ENCODE measurements at places on chromosomes 13 and 19.

GRCh38 chr13:29619995-29620394 lies 24.5 kb upstream of the SLC7A1 start:
- no peak for DNase-seq

GRCh38 chr19:51654783-51655182 lies 8.2 kb upstream of the SIGLEC14 start:
- no peak for DNase-seq

- DNase-seq, result no peak
Measured at GRCh38 chr13:39462906-39463305, 140.1 kb downstream of the LHFPL6 start.

DNA sequence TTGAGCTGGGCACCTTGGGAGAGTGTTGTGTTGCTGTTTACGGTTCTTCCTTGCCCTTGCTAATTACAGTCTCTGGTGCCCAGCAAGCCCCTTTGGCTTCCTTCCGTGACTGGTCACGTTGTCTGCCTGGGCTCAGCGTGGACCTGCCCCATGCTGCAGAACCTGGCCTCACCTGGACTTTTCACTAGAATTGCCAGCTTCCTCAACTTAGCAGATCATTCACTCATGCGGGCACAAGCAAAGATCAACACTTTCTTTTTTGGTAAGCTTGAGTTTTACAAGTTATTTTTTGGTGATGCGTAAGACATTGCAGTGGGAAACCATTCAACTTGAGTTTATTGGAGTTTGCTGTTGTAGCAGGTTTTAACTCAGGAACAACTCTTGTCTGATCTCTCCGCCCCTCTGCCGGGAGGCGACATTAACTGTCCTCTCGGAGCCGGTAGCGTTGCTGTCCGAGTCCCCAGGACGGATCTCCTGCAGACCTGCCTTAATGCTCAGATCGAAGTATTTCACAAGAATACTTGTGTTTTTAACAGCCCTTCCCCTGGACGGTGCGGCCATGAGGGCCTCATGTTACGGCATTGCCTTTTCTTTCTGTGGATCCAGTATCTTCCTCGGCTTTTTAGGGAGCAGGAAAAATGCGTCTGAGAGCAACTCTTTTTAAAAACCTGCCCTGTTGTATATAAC lies 15.7 kb upstream of the TEX29 start:
- DNase-seq, result no peak

DNA sequence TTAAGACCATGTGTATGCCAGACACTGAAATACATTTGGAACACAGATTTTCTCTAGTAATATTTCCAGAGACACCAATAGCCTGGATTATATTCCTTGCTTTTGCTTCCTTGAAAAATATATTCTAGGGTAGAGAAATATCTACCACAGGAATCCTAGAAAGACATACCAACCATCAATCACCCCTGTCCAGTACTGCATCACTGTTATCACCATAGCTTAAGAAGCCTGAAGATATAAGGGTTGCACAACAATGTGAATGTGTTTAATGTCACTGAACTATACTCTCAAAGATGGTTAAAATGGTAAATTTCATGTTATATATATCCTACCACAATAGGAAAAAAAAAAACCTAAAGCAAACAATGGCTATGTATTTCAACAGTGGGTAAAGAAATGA lies 163.6 kb downstream of the DIAPH3 start:
- DNase-seq, result peak; percentile 13

Measured in cardiac fibroblast (primary cell).